ENCODE measurements at places on chromosomes 16 and 17.

- no peak for DNase-seq
Observed at GRCh38 chr17:72891627-72892026, 200.9 kb downstream of the SLC39A11 start.

DNA sequence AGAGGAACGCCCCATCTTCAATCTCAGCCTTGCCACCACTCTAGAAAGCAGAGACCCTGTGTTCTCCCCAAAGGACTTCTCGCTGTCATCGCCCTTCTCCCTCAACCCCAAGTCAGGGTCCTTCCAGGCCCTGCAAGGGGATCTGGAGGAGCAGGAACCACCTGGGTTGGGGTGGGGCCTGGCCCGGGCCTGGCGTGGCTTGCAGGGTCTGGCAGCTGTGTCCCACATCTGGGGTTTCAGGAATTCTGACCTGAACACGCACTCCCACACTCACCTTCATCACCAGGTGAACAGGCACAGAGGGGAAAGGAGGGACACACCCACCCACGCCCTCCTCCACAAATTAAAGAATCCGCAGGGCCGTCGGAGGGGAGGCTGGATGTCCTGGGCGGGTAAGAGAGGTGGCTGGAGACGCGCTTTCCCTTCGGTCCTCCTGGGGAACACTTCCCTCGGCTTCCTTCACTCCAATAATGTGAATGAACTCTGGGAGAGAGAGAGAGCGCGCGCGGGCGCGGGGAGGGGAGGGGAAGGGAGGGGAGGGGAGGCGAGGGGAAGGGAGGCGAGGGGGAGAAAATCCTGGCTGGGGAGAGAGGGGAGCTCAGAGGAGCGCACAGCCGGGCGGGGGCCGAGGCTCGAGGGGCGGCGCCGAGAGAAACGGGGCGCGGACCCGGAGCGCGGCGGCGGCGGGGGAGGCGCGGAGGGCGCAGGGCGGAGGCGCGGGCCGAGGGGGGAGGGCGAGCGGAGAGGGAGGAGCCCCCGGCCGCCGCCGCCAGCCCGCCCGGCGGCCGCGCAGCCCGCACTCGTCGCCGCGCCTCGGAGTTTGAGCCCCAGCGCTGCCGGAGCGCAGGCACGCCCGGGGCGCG lies at the start of gene CACNG4:
CACNG4 (plus strand) TSS at position 799 of the 863 bp plus-strand sequence. CDS start 205 bp downstream, outside the sequence.
- DNase-seq, result peak; percentile 57

- no peak for DNase-seq
Observed at GRCh38 chr16:4362476-4363135, 9.0 kb upstream of the VASN start.

GRCh38 chr16:30984669-30985400 lies at the start of gene HSD3B7:
Gene HSD3B7, plus strand, starts transcription at chr16:30985207. Its CDS starts 452 bp downstream, at chr16:30985659.
- peak; percentile 93 for DNase-seq

- peak; percentile 25 for DNase-seq
Observed at GRCh38 chr16:31135535-31136286, at the start of gene PRSS8. Gene PRSS8, minus strand, starts transcription at chr16:31135727. Its CDS starts 229 bp downstream, at chr16:31135498.

DNA sequence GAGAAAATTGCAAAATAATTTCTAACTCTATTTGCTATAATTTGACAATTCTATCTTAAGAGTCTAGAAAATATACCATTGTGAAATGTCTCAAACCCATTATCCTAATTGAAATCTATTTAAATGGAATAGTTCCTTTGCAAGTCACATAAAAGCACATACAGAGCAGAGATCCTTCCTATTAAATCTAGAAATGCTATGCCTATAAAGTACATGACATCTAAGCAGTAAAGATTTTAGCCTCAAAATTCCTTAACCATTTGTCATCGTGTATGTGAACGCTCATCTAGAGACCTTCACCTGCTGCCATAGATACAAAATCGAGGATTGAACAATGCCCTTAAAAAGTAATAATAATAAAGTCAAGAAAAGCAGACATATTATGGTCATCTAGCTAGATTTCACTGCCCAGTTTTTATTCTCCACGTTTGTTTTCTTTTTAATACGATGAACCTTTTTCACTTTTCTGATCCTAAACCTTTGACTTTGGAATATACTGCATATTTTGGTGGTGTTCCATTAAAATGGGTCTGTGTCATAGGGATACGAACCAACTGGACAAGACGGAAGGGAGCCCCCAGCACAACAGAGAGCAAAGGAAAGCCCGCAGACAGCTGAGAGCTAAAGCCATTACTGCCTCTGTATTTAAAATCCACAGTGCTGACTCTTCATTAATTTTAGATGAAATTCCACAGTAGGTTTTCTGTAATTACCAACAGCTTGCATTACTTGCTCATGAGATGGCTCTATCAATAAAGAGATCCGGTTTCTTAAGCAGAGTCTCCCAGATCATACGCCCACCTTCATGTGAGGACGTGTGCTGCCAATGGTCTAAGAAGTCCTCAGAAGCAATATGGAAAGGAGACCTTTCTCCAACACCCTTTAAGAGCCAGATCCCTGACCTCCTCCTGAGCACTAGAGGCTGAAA lies 17.6 kb downstream of the TEX2 start:
- DNase-seq, result no peak

DNA sequence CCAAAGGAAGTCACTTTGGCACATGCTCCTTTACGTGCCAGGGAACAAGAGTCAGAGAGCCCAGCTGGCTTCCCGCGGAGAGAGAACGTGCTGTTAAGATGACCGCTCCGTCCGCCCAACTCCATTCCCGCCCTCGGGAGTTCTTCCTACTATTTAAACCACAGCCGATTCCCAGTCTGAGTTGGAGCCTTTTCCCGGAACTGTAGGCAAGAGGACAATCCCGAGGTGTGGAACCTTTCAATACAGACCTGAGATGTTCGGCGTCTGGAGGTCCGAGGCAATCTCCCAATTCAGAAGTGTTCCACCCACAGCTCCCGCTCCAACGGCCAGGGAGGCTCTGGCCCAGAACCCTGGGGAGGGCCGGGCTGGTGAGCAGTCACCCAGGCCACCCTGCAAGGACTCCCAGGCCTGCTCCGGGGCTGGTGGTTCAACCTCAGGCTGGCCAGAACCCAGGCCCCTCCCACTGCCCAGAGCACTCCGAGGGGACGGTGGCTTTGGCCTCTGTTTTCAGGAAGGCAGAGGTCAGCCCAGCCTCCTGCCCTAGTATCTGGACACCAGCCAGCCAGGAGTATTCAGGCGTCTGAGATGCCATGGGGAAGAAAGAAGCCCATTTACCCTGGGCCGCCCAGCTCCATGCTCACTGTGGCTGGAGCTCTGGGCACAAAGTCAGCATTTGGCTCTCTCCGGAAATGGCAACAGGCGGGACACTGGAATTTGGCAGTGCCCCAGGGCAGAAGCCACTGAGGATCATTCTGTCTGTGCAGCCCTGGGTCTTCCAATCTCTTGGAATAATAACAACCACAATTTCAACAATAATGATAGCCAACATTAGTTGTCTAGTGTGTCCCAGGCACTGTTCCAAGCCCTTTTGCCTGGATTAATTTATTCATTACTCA lies 21.4 kb downstream of the EMP2 start:
- DNase-seq, result peak; percentile 87

- DNase-seq, result no peak
Observed at GRCh38 chr16:55019419-55020131, 88.9 kb downstream of the IRX5 start.

- DNase-seq, result no peak
Observed at GRCh38 chr17:27928587-27928986, 35.4 kb upstream of the LYRM9 start.

DNA sequence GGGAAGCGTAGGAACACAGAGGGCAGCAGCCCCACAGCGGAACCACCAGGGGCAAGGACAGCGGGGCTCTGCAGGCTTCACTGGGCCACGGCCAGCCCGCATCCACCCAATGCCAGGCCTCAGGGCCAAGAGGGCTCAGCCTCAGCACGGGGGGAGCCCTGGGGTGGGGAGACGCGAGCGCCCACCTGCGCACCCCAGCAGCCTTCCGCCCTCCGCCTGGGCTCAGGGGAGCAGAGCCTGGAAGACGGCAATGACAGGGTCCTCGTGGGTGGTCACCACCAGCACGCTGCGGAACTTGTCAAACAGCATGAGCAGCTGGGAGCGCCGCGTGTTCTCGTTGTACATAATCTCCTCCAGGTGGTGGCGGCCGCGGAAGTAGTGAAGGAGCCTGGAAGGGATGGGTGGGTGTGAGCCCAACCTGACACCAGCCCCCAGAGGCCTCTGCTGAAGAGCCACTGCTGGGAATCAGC lies 8.5 kb downstream of the MPG start:
- no peak for DNase-seq

DNA sequence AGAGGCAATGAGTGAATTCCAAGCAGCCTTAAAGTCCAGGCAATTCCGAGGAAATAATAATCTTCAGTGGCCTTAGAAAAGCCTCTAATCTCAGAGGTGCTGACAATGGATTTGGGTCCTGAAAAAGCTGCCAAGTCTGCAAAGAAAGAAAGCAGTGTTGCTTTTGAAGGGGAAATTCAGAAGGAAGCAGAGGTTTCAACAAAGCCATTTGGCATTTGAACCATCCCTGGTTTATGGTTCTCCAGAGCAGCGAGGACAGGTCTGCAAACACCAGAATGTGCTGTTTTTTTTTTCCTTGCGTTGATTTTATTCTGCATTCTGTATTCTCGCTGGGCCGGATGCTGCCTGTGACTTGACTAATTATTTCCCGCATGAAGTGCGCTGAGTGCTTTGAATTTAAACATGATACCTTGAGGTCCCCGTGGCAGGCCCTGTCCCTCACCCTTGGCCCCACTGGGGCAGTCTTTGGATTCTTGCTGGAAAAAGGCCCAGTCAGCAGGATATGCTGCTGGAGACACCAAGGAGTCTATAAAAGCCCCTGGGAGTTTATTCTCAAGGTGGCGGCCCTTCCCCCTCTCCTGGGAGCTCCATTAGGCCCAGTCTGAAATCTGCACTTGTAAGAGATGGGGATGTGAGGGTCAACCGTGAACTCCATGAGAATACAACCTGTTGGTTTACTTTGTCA lies 338.3 kb downstream of the HAPSTR1 start:
- no peak for DNase-seq

GRCh38 chr16:78823027-78823426 lies 723.6 kb downstream of the WWOX start:
- no peak for DNase-seq

DNA sequence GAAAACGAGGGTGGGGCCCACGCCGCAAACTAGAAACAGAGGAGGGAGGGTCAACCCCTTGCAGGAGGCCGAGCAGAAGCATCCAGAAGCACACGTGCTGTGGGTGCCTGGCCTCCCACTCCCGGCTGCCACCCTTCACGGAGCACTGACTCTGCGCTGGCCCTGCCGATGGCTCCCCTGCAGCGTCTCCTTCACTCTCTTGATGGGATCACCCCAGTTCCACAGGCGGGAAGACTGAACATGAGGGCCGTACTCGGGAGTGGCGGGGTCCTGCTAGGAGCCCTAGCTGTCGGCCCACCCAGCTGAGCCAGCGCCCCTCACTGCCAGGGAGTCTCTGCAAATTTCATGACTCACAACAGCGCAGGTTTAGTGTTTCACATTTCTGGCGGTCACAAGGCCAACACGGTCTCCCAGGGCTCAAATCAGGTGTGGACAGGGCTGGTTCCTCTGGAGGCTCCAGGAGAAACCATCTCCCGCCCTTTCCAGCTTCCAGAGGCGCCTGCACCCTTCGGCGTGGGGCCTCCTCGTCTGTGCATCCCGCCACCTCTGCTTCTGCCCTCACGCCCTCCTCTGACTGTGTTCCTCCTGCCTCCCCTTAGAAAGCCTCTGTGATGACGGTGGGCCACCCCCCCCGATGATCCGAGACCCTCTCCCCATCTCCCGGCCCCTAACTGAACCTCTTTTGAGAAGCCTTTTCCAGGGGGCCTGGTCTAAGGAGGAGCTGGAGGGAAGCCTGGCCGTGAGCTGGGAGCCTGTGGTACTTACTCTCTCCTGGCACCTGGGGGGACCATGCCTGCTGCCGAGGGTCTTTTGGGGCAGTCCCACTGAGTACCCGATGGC lies 2.0 kb downstream of the PTX4 start:
- no peak for DNase-seq

- peak; percentile 50 for DNase-seq
Observed at GRCh38 chr17:57106107-57106835, 21.2 kb downstream of the AKAP1 start.

GRCh38 chr17:60968266-60968665 lies 290.6 kb downstream of the BCAS3 start:
- no peak for DNase-seq

GRCh38 chr17:44906763-44907728 lies 7.8 kb upstream of the EFTUD2 start:
- peak; percentile 46 for DNase-seq

DNA sequence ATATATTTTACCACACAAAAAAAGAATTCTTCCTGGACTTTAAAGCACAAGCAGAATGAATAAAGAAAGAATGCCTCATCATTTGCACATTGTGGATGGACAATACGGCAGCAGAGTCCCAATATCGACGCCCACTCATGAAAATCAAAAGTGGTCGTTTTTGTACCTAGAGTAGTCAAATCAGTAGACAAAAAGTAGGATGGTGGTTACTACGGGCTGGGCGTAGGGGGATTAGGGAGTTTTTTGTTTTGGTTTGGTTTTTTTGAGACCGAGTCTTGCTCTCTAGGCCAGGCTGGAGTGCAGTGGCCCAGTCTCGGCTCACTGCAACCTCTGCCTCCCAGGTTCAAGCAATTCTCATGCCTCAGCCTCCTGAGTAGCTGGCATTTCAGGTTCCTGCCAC lies 8.6 kb upstream of the CENPV start:
- DNase-seq, result no peak

- no peak for DNase-seq
Observed at GRCh38 chr16:1155353-1156054, 2.6 kb downstream of the CACNA1H start.

GRCh38 chr17:57751348-57751971 lies 6.4 kb upstream of the CCDC182 start:
- no peak for DNase-seq

GRCh38 chr17:4344926-4345325 lies 21.5 kb downstream of the UBE2G1 start:
- DNase-seq, result no peak

- DNase-seq, result no peak
Observed at GRCh38 chr16:17654571-17654970, 183.8 kb upstream of the XYLT1 start.

DNA sequence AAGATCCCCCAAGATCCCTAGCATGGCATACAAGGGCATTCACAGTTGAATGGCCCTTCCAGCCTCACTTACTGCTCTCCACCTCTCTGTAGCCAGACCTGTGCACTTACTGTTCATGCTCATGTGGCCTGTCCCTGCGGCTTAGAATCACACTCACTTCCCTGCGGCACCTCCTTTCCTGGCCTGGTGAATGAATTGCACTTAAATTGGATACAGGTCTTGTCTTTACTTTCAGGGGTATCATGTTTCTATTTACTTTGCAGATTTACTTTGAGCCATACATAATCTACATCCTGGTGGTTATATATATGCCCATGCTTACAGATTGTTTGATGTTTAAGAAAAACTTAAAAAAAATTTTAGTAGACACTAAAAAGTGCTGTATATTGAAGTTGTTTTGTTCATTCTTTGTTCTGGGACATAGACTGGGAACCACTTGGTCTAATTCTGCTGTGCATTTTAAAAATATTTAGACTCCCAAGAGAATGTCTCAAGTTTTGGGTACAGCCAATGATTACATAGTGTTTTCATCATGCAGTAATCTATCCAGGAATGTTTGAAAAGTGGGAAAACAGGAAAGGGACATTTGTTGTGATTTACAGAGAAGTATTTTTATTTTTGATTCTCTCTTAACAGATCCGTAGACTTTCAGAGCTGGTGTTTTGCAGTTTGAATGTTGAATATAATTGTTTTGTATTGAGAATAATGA lies 63.9 kb downstream of the NUP88 start:
- no peak for DNase-seq

GRCh38 chr16:66120656-66121055 lies 245.8 kb upstream of the CDH5 start:
- DNase-seq, result no peak

- DNase-seq, result no peak
Observed at GRCh38 chr17:33016920-33017319, 25.3 kb downstream of the SPACA3 start.

All from femur (tissue), 1 donor.